ENCODE measurements at places on chromosomes 7 and 10.

GRCh38 chr7:84102213-84102612 lies 92.4 kb downstream of the SEMA3A start:
- no peak for DNase-seq

GRCh38 chr7:157577061-157577460 lies 240.3 kb downstream of the DNAJB6 start:
- no peak for DNase-seq

DNA sequence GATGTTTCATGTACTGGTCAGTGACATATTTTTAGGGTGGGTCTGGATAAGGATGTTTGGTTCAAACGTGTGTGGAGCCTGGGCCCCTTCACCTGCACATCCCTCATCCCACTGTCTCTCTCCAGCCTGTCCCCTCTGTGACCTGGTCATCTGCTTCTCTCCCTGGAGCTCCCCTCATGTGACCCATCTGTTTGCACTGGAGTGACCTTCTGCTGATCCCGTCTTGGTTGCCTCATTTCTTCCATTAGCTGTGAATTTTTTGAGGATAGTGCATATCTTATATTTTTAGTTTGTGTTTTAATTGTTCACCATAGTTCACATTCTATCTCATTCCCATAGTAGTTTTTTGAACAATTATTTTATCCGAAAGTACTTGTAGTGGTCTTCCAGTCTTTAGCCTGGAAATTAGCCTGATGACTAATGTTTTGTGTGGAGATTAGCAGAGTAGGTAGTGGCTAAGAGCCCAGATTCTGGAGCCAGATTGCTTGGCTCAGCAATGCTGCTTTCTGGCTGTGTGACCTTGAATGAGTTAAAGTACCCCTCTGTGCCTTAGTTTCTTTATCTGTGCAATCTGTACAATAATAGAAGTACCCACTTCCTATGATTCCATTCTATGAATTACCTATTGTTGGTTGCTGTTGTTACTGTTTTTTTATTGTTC lies 224.5 kb downstream of the LRMDA start:
- no peak for DNase-seq

- no peak for DNase-seq
Measured at GRCh38 chr7:157690833-157691585, 354.2 kb downstream of the DNAJB6 start.

- no peak for DNase-seq
Measured at GRCh38 chr10:62108759-62109586, 159.7 kb downstream of the RTKN2 start.

- DNase-seq: no peak
Measured at GRCh38 chr10:112950714-112951358, 789 bp downstream of the TCF7L2 start.
